Hematopoietic multipotent progenitor cell treated with erythropoietin and hydrocortisone succinate and interleukin-3 and kit ligand, for 17 days (in vitro differentiated cells): ENCODE measurements at places on chromosomes 3 and 15.

DNA sequence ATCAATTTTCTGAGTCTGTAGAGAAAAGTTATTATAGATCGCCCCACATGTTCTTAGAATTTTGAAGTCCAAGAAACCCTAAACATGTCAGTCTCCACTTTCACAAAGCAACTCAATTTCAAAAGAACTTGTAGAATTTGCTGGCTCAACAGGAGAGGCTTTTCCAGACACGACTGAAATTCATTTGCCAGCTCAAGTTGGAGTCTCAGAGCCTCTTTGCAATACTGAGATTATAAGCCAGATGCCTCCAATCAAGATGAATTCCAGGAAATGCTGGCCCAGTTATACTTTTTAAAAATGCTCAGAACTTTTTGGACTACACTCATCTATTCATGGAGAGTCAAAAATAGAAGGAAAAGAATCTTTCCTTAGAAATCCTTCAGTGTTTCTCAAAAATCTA, 56.9 kb upstream of the NLGN1 start:
- no peak for DNase-seq

GRCh38 chr3:118772547-118773011, 262.1 kb downstream of the IGSF11 start:
- no peak for DNase-seq

GRCh38 chr3:152050903-152051302, 177.5 kb downstream of the SUCNR1 start:
- no peak for DNase-seq

DNA sequence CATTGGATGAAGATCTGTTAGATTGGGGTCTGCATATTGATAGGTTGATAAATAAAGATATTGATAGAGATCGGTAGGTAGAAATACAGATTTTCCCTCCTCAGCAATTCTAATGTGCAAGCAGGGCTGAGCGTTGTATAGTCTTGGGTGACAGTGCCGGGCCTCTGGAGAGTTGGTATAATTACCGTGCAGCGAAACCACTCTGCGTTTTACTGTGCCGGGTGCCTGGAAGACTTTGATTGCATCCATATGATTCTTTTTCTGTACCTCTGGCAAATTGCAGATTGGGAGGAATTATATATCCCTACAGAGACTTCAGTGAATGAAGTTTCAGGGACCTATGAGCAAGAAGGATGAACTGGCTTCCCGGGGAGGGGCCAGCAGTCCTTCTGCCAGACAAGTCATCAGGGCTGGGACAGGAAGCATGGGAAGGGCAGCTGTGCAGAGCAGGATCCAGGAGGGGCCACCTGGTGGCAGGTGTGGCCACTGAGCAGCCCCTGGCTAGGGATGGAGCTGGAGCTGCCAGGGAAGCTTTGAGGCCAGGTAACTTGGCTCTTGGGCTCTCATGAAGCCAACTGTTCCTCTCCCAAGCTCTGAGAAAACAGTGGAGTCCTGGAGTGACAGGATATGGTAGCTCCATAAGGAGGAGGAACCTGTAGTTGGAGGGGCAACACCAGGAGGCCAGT, 132.5 kb downstream of the APBA2 start:
- DNase-seq: no peak

DNA sequence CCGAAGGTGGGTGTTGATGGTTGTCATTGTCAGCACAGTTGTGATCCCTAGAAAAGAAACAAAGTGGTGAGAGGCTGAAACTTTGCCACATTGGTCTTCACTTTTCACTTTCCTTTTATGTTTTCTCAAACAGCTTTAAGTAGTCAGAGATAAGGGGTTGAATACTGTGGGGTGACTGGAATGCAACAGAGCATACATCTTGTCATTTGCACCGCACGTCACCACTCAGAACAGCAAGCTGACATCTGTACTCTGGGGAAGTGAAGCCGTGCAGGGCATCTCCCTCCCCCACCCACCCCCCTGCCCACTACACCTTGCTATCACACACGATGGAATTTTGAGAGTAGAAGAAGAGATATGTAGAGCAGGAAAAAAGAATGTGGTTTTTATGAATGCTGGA, 211.7 kb downstream of the GABRB3 start:
- no peak for DNase-seq

GRCh38 chr3:73719413-73719851, 94.7 kb upstream of the PDZRN3 start:
- DNase-seq: no peak

DNA sequence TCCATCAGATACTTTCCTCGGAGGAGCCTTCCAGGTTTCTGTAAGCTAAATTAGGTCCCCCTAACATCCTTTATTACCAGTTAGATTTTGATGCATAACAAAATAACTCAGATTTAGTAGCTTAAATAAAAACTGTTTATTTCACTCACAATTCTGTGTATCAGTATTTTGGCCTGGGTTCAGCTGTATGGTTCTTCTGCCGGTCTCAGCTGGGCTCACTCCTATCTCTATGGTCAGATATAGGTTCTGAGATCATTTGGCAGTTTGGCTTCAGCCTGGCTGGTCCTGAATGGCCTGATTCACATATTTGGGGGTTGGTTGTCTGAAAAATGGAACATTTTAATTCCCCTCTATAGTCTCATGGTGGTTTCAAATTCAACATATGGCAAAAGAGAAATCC, 1125.3 kb downstream of the TBL1XR1 start:
- DNase-seq: no peak

- DNase-seq: no peak
Observed at GRCh38 chr3:43289841-43290470, 3.6 kb downstream of the SNRK start.

DNA sequence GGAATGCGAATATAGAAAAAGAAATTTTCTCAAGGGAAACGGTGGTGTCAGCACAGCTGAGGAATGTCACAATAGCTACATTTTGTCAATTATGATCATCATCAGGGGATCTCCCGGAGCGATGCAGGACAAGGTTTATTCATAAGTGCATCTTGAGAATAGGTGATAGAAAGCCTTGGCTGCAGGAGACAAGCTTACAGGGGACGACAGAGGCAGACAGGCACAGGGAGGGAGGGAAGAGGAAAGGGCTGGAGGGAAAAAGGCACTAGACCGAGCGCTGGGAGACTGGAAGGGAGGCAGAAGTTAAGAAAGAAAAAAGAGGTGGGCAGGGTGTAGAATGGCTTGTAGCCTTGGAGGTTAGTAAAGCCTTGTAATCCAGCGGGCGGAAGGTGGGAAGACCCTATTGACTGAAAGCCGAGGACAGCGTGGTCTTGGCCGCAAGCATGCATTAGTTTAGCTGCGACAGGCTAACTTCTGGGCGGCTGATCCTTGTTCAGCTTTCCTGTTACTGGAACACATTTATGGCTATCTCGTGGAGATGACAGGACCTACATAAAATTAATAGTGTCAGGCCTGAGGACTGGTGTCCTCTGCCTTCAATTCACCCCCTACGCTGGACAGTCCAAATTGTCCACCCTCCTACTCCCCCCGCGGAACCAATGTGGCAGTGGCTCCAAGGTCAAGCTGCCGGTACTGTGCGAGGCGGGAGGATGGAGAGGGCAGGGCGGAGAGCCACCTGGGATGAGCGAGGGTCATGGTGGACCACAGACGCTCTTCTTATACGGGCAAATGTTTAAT, 1.4 kb upstream of the NECTIN3 start:
- no peak for DNase-seq

DNA sequence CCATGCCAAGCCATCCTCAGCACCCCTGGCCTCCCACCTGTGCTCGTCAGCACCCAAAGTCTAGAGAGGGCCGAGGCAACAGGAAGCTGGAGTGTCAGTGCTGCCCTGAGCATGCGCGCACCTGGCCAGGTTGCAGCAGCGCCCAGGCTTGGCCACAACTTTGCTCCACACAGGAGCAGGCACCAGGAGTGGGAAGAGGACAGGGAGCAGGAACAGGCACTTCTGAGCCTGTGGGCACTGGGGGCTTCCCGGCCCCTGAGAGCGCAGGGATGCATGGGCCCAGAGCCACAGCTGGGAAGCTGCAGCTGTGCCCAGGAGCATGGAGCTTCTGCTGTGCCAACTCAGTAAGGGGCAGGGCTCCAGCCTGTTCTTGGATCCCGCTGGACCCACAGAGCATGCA, 471.5 kb upstream of the WNT5A start:
- DNase-seq: no peak

GRCh38 chr3:169044331-169045113, 619.0 kb downstream of the MECOM start:
- no peak for DNase-seq

- DNase-seq: no peak
Observed at GRCh38 chr3:170320461-170321121, 36.9 kb upstream of the SKIL start.

- no peak for DNase-seq
Observed at GRCh38 chr15:51108933-51109550, 14.3 kb upstream of the TNFAIP8L3 start.

GRCh38 chr3:31541089-31541488, 8.4 kb downstream of the STT3B start:
- no peak for DNase-seq

GRCh38 chr3:4756855-4757574, 222.2 kb upstream of the BHLHE40 start:
- no peak for DNase-seq

GRCh38 chr3:52986938-52987337, 58.9 kb downstream of the SFMBT1 start:
- DNase-seq: peak; percentile 32

- DNase-seq: no peak
Observed at GRCh38 chr15:37008205-37008604, 92.1 kb downstream of the MEIS2 start.

DNA sequence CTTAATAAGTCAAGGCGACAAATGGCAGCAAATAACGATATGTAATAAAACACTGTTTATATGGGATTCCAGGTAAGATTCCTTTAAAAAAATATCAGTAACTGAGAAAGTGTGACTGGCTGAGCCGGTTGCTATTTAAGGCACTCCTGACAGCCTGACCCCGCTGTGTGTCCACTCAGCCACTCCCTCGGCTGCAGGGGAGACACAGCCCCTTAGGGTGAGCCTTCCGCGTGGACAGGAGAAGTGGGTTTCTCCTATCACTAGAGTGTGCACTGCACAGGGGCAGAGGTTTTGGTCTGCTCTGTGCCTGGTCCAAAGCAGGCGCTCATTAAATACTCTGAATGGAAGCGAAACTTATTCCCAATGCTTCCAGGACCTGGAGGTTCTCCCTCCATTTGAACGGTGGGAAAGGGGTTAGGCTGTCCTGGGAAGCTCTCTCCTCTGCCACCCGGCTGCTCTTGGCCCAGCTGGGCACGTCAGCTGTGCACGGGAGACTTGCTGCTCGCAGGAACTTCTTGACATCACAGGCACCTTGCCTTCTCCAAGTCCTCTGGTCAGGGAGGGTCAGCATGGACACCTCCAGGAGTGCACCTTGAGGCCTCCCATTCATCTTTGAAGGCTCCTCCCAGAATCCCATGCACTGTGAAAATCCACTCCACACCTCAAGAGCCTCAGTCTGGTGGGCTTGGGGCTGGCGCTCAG, 43.3 kb upstream of the SLCO2A1 start:
- no peak for DNase-seq

DNA sequence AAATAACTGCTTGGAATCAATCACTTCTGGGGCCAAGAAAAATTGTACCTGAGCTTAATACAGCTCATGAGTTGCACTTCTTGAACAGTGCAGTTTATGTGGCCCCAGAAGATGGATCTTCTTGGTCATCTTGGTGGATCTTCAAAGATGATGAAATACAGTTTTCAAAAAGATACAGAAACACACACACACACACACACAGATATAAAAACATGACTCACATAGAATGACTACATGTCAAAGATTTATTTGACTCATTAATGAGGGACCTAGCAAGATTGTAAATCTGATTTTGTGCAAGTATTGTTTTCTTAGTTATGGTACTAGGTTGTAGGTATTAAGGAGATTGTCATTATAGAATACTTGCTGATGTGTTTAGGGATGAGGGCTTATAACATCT, 32.6 kb downstream of the PDCD6IP start:
- DNase-seq: no peak

- DNase-seq: no peak
Observed at GRCh38 chr3:102159810-102160451, 274.9 kb upstream of the ZPLD1 start.
